H7 (cell line): ENCODE measurements at places on chromosomes 5 and 9.
A peak's percentile ranks its signal among the peaks of the same experiment; 100 is the strongest.

DNA sequence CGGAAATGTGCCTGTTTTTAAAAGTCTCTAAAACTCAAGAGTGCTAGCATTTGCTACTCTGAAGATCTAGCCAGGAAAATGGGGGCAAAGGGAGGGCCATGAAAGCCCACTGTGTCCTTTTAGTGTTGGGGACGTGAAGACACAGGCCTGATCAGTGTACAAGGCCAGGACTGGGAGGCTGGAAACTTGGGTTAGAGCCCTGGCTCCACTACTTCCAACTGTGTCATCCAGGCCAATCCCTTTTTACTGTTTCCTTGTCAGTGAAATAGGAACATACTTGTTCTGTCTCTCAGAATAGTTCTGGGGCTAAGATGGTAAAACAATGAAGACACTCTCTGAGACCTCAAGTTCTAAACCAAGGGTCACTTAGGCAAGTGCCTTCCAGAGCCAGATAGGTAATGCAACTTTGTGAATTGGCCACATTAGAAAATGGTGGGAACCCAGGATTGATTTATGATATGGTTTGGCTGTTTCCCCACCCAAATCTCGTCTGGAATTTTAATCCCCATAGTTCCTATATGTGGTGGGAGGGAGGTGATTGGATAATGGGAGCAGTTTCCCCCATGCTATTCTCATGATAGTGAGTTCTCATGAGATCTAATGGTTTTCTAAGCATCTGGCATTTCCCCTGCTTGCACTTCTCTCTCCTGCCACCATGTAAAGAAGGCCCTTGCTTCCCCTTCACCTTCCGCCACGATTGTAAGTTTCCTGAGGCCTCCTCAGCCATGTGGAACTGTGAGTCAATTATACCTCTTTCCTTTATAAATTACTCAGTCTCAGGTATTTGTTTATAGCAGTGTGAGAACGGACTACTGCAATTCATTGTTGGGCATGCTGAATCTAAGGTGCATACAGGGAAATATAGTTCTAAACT is 30.4 kb upstream of the B4GALT1 start:
- DNase-seq: no peak

DNA sequence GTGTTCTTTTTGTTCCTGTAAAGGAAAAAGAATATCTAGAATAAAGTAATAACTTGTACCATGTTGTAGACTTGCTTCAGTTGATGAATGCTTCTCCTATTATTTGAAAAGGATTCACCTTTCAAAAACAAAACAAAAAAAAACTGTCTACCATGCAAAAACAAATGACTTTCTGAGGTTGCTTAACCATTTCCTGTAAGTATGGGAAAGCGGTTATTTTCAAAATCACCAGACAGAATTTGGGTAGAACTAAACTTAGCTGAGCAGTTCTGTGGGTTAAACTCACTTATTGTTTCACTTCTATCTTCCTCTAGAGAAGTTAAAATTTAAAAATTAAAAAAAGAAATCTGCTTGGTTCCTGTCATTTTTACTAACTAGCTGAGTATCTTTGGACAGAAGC is 25.2 kb downstream of the LNPEP start:
- no peak for DNase-seq

DNA sequence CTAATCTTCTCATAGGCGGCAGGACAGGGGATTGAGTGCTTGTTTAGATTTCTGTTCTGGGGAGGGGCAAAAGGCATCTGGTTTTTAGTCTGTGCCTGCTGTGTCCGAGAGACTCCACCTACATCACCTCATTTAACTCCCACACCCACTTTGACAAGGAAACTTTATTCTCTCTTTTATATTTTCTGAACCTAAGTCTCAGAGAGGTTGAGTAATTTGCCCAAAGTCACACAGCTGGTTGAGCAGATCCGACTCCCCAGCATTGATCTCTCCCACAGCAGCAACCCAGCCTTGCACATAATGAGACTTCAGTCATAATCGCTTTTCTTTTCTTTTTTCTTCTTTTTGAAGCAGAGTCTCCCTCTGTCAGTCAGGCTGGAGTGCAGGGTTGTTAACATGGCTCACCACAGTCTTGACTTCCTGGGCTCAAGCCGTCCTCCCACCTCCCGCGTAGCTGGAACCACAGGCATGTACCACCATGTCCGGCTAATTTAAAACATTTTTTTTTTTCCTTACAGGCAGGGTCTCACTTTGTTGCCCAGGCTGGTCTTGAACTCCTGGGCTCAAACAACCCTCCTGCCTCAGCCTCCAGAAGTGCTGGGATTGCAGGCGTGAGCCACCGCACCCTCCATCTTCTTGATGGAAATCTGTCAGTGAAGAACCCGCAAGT is 36.5 kb upstream of the ANKRD33B start:
- no peak for DNase-seq

GRCh38 chr9:125850106-125850632 is 103.0 kb downstream of the PBX3 start:
- DNase-seq: no peak

- no peak for DNase-seq
These were observed 1.6 kb upstream of the THBS4 start for GRCh38 chr5:80033513-80033912.

DNA sequence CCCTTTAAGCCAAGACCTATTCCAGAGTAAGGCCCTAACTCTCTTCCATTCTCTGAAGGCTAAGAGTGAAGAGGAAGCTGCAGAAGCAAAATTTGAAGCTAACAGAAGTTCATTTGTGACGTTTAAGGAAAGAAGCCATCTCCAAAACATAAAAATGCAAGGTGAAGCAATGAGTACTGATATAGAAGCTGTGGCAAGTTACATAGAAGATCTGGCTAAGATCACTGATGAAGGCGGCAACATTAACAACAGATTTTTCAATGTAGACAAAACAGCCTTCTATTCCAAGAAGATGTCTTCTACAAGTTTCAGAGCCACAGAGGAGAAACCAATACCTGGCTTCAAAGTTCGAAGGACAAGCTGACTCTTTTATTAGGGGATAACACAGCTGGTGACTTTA is 1143.4 kb downstream of the CDH12 start:
- no peak for DNase-seq

DNA sequence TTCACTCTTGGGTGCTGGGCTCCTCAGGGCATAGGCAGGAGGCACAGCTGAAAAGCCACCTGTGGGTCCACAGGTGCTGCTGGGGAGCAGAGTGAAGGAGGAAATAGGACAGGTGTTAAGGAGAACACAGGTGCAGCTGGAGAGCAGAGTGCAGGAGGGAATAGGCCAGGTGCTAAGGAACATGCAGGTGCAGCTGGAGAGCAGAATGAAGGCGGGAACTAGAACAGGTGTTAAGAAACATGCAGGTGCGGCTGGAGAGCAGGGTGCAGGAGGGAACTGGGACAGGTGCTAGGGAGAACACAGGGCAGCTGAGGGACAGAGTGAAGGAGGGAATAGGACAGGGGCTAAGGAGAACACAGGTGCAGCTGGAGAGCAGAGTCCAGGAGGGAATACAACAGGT is 43.8 kb upstream of the PLEKHG4B start:
- DNase-seq: no peak

DNA sequence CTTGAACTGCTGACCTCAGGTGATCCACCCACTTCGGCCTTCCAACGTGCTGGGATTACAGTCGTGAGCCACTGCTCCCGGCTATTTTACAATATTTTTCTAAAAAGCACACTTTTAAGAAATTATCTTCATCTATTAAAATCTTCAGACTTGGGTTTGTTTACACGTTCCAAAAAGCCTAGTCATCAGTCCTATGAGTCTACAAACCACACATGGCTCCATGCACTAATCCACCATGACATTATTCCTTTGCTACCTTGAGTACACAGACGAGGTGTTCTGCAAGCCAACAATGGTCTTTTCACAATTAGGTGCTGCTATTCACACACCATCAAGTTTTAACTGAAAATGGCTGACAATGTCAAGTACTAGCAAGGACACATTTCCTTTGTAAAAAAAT is 41.0 kb downstream of the TRPM6 start:
- no peak for DNase-seq

GRCh38 chr5:109410389-109411148 is 795 bp upstream of the PJA2 start:
- DNase-seq: peak; percentile 34

DNA sequence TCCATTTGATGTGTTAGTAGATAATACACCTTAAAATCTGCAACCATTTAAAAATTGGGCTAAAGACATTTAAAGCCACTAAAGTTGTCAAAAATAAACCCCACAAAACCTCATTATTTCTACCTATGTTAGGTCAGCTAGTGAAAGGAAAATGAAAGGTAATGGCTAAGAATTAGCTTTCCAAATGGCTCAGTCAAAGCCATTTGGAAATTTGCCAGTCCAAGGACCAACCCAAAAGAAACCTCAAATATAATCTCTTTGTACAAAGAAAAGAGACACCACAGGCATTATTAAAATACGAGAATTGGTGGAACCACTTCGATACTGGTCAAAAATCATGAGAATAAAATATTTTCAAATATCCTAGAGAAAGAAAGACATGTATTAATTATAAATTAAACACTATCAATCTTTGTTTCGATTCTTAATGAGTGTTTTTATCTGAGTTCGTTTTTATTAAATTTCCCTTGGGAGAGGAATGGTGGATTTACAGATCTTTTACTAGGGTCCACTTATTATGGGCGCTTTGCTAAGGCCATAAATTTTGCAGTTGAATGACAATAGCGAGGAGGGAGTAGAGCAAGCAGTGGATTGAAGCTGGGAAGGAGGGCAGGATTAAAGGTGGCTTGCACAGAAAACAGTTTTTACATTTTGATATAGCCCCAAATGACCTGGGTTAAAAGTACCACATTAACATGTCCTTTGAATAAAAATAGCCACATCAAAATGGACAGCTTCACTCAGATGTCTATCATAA is 116.8 kb upstream of the SHB start:
- no peak for DNase-seq

DNA sequence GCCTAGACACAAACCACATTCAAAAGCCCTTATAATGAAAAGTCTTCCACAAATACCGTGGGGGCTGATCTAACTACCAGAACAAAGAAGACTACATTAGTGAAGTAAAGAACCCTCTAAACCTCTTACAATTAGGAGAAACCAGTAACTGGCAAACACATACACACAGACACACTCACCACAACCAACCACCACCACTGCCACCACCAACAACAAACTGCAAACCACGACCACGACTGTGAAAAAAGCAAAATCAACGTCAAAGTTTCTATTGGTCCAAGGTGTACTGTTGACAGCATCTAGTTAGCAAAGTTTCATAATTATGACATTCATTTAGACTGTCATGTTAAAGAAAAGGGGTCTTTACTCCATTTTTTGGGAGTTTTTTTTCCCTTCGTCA is 2.7 kb downstream of the CDO1 start:
- DNase-seq: no peak

- DNase-seq: peak; percentile 21
These were observed 55.7 kb upstream of the FANCC start for GRCh38 chr9:95373069-95373681.

DNA sequence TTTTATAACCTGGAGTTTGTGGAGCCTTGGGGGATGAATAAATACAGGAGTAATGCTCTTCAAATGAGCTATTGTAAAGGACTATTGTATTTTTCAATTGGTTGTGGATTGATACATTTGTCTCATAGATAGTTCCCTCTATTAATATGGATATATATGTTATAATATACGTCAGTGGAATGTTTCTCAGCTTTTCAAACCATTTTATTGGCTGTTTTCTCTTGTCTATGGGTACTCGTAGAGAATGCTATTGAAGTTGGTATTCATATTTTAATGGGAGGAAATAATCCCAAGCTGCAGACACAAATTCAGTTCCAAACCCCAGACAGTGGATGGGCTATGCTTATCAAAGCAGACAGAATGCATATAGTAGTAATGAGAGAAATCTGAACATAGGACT is 181.8 kb upstream of the DAB2 start:
- DNase-seq: no peak

- no peak for DNase-seq
These were observed 125.2 kb upstream of the SMIM23 start for GRCh38 chr5:171660434-171660833.

DNA sequence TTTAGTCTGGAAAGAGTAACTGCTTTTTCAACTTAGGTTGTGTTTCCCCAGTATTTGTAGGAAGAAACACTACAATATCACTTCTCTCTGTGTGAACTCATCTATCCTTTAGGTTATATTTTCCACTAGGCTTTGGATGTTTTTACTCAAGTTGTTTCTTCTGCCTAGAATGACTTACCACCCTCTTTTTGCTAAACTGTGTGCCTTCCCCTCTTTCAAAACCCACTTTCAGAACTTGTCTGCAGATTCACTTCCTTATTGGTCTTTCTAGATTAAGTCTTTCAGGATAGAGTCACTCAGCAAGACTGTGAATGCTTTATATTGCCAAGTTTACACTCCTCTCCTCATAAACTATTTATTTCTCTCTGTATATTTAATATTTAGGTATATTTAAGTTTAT is 14.2 kb upstream of the CAST start:
- DNase-seq: no peak

GRCh38 chr9:120910643-120911042 is 16.0 kb downstream of the TRAF1 start:
- DNase-seq: no peak

DNA sequence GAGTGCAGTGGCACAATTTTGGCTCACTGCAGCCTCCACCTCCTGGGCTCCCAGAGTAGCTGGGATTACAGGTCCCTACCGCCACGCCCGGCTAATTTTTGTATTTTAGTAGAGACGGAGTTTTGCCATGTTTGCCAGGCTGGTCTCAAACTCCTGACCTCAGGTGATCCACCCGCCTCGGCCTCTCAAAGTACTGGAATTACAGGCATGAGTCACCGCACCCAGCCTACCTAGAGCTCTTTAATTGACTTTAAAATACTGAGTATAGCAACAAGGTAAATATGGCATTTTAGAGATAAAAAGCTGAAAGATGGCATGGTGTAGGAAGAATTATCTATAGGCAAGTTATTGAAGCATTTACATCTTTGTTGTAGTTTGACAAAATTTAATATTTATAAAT is 21.0 kb downstream of the APC start:
- DNase-seq: no peak

DNA sequence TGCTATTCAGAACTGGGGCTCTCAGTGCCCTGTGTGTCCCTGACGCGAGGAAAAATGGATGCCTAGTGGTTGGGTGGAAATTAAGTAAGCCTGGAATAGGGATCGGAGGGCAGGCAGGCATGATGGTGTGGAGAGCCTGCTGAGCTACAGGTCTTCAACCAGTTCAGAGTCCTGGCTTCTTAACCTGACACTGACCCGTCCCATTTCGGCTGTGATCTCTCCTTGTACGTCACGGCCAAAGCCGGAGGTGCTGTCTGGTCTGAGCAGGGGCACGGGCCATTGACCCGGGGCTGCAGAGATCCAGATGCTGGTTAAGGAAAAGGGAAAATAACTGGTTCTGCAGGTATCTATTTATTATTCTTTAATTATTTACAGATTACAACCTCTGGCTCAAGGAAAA is 27.9 kb downstream of the RHOBTB3 start:
- no peak for DNase-seq

DNA sequence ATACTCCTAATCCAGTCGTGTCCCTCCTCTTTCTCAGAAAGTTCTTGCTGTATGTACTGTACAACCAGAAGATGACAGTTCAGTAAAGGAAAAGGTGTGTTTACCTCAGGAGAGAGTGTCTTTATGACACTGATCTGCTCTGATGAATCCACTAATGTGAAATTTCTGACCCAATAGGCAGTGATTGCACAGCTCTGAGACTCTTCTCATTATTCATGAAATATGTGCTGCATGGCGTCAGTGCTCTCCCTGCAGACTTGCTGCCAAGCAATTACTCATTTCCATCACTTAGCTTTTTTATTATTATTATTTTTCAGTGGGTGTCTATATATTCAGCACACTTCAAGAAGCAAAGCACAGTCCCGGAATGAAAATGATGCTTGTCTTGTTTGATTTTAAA is 389.0 kb downstream of the RASEF start:
- no peak for DNase-seq

GRCh38 chr9:85056203-85056572 is 386.7 kb downstream of the NTRK2 start:
- no peak for DNase-seq

- DNase-seq: no peak
These were observed 50.9 kb downstream of the MVB12B start for GRCh38 chr9:126377536-126377935.
